ENCODE measurements at places on chromosomes 2 and 18. TPM values are rescaled to one million over a fixed set of nuclear protein-coding genes. Genes with fewer than 3 reads are reported as not detected.

Gene DCDC2C
- total RNA-seq: 0.15 TPM

Gene PSMG2
- 62.0 TPM for total RNA-seq

Gene INHBB
- 23.1 TPM for total RNA-seq

Gene ACTR1B
- total RNA-seq: 43.8 TPM

Gene SERPINB13
- total RNA-seq: not detected

Gene LYG2
- not detected for total RNA-seq

Gene ICA1L
- total RNA-seq: 1.3 TPM

Gene TXNDC9
- 41.4 TPM for total RNA-seq

Gene TNFRSF11A
- total RNA-seq: 7.1 TPM

Gene TCF23
- not detected for total RNA-seq

Gene DYSF
- 0.55 TPM for total RNA-seq

Gene CXCR4
- total RNA-seq: 1.0 TPM

Gene GPAT2
- 0.02 TPM for total RNA-seq

Gene TGFA
- total RNA-seq: 4.6 TPM

Gene EPB41L5
- total RNA-seq: 3.9 TPM

Gene UGT1A4
- not detected for total RNA-seq

Gene ITPRIPL1
- total RNA-seq: not detected

Gene TUBB8B
- not detected for total RNA-seq

Gene FAM110C
- 0.40 TPM for total RNA-seq

Gene ALS2
- total RNA-seq: 10.8 TPM

Gene CLEC4F
- total RNA-seq: not detected

Gene SRSF7
- total RNA-seq: 297 TPM

Gene RIT2
- total RNA-seq: not detected

Gene GCA
- 6.5 TPM for total RNA-seq

Gene IGFBP2
- total RNA-seq: 94.5 TPM

Gene BMP10
- total RNA-seq: not detected

Gene DSC3
- total RNA-seq: 1.1 TPM

Gene ANO7
- 1.6 TPM for total RNA-seq

Gene NR4A2
- total RNA-seq: 2.0 TPM

Gene C2orf66
- total RNA-seq: 0.08 TPM

Gene SLC11A1
- total RNA-seq: 0.21 TPM

Gene IFIH1
- 0.78 TPM for total RNA-seq

Gene NT5DC4
- total RNA-seq: 0.94 TPM

Gene B4GALT6
- 4.1 TPM for total RNA-seq

Gene HOXD4
- total RNA-seq: 0.41 TPM

Gene LAMA3
- total RNA-seq: 64.3 TPM

Gene HOXD1
- total RNA-seq: 0.26 TPM

Gene ACMSD
- not detected for total RNA-seq

Gene RGPD3
- total RNA-seq: 0.16 TPM

Gene HOXD3
- 0.11 TPM for total RNA-seq

Gene STPG4
- not detected for total RNA-seq

Gene HOXD11
- 6.5 TPM for total RNA-seq

Gene AQP12A
- total RNA-seq: not detected

Gene SERPINB11
- total RNA-seq: 0.03 TPM

Gene CCDC178
- not detected for total RNA-seq

Gene CPS1
- 16.3 TPM for total RNA-seq

Gene TMEM169
- 0.37 TPM for total RNA-seq

Gene SMARCAL1
- 12.7 TPM for total RNA-seq

Gene ALKAL2
- not detected for total RNA-seq

Data from A549 treated with AZD2906 at 1 μM for 4 hours (cell line).